Activated CD4-positive, CD25-positive, alpha-beta regulatory T cell treated with anti-CD3 and anti-CD28 coated beads, Interleukin-2, amount 50 U/mL, for 72 hours (primary cell): ENCODE measurements at places on chromosomes 1 and 21.

DNA sequence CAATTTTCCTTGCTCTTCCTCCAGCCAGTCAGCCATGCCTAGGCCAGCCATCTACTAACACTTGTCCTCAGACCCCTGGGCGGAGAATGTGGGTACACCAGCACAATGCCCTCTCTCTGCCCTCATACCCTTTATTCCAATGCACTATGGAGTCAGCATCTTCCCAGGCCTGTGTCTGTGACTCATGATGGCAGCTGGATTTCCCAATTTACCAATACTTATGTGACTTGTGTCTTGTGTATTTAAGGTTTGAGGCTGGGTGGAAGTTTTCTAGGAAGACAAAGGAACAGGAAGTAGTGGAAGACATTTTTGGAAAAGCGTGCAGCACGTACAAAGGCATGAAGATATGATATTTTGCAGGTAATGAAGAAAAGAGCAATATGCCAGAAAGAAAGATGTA lies 114.3 kb downstream of the NMNAT2 start:
- DNase-seq, result no peak

GRCh38 chr1:12287869-12288268 lies 58.0 kb downstream of the VPS13D start:
- DNase-seq, result no peak

DNA sequence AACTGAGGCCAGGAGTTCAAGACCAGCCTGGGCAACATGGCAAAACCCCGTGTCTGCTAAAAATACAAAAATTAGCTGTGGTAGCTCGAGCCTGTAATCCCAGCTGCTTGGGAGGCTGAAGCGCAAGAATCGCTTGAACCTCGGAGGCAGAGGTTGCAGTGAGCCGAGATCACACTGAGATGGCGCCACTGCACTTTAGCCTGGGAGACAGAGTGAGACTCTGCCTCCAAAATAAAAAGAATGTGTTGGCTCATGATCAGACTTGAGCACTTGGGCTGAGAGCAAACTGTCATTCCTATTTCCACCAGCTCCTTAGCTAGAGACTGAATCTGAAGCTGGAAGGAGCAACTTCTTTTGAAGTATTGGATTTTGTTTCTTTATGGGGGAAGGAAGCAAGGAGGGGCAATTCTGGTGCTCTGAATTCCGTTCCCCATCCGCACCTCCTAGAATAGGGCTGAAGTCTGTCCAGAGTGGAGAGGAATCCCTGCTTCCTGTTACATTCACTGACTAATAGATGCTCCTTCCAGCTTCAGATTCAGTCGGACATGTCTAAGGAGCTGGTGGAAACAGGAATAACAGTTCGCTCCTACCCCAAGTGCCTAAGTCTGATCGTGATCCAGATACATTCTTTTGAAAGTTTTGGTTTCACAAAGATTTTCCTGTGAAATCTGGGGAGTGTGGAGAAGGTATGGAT lies 3.8 kb downstream of the ZNF672 start:
- DNase-seq, result no peak

- no peak for DNase-seq
Measured at GRCh38 chr1:64961923-64962322, 4.4 kb downstream of the JAK1 start.

DNA sequence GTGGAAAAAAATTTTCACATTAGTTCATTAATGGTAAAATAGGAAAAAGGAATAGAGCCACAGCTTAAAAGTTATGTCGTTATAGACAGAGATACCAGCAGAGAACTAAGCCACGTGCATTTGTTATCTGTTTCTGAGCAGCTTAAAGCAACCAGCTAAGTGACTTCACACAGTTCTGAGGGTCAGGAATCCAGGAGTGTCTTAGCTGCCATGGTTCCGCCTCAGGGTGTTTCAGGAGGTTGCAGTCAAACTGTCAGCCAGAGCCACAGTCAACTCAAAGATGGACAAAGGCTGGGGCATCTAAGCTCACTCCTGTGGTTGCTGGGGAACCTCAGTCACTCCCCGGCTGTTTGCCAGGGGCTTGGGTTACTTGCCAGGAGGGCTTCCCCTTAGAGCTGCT lies 515.8 kb downstream of the SMYD3 start:
- DNase-seq, result no peak

DNA sequence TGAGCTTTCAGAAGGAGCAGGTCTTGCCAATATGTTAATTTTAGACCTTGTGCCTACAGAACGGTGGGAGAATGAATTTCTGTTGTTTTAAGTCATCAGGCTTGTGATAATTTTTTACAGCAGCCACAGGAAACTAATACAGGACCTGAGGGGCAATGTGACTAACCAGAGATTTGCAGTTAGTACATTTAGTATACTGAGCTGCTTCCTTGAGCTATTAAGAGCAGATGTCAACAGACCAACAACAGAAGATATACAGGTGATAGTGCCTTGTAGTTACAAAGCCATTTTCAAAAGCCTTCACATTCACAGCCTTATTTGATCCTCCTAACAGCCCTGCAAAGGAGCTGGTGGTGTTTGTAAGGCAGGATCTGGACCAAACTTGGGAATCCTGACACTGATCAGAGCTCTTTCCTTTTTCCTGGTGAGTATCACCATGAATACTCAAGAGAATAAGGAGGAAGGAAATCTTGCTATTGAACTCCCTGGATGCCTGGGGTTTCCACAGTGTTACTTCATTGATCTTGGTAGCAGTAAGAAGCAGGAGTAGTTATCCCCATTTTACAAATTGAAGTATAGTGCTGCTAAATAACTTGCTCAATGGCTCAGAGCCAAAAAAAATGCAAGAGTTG lies 4.7 kb upstream of the SLAMF1 start:
- DNase-seq, result no peak

GRCh38 chr1:205298191-205298994 lies 23.2 kb downstream of the NUAK2 start:
- DNase-seq, result no peak

DNA sequence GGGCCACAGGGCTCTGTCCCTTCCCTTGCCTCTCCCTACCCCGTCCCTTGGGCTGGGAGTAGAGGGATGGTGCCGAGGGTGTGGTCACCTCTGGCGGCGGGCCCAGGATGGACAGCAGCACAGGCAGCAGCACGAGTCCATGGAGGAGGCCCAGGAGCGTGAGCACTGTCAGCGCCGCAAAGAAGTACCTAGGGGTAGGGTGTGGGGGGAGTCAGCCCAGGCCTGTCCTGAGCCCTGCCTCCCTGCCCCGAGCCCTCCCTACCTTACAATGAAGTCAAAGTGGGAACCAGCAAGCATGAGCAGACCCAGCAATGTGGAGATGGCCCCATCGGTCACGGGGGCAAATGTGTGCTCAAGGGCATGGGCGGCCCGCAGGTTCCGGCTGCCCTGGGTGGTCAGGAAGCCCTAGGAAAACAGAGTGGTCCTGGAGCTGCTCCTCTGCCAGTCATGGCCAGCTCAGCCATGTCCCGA lies 14.7 kb downstream of the BTBD19 start:
- no peak for DNase-seq

- DNase-seq, result no peak
Measured at GRCh38 chr1:178954325-178954690, 71.4 kb upstream of the FAM20B start.

DNA sequence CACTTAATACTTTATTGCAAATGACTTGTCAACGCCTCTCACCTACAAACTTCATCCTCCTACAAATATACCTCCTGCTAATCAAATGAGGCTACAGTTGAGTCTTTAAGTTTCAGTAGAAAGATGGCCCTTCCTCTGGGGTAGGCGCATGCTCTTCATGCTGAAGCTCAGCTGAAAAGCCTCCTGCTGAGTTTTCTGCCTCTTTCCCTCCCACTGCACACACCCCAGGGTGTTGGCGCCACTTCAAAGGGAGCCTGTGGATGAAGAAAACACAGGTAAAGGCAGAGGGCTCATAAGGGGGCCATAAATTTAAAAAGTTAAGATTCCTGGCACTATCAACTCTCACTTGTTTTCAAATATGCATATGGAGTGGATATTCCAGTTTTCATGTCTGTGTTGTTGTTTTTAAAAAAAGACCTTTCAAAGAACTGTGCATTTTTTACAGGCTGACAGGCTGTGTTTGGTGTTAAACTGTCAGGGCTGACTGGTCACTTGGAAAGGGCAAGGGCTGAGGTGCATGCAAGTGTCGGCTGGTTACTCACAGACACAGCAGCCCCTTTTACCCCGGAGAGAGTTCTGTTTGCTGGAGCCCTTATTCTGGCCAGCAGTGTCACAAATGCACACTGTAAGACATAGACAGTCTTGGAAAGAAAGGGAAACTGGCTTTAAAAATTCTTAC lies 42.9 kb upstream of the LGALS8 start:
- DNase-seq, result no peak

GRCh38 chr21:37821786-37822450 lies 94.3 kb downstream of the KCNJ6 start:
- no peak for DNase-seq

GRCh38 chr1:187032316-187032981 lies 203.7 kb downstream of the PLA2G4A start:
- no peak for DNase-seq

- DNase-seq, result no peak
Measured at GRCh38 chr1:29599826-29600225, 363.5 kb downstream of the PTPRU start.

DNA sequence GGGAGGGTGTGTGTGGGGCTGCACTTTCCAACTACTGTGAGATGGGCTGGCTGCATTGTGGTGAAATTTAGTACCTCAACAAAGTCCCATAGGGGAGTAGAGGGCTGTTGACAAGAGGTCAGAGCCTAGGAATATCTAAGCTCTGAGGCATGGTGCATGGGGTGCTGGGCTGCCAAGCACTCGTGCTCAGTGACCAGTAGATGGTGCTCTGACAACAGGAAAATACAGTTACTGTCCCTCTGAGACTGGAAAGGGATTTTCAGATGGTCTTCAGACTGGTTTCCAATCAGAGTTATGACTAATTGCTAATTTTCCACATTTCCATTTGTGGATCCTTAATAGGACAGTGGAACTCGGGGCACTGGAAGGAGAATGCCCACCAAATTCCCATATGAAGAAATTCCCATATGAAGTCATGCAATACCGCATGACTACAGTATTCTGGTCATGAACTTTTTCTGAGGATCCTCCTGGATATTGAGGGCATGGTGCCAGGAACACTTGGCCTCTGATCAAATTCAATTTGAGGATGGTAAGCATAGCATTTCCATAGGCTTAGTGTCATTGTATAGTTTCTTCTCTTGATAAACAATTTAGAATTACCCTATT lies 4.1 kb upstream of the CACNA1E start:
- DNase-seq, result no peak

GRCh38 chr1:27504588-27505419 lies 14.8 kb upstream of the WASF2 start:
- no peak for DNase-seq

DNA sequence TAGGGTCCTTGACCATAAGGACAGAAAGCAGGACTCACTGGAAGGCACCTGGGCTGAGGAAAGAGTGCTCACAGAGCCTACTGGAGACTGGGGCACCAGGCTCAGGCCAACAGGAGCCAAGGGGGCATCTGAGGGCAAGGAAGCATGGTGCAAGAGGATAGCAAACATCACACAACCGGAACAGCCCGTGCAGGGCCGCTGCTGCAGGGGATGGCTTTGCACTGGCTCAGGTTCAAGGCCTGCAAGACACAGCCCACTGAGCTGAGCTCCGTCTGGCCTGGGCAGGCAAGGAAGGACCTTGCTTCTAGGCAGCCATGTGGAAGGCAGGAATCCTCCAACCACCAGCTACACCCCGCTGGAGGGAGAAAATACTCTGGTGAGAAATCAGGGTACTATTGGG lies 59.8 kb upstream of the KIF26B start:
- DNase-seq, result no peak

- no peak for DNase-seq
Measured at GRCh38 chr1:95023399-95024043, 49.2 kb downstream of the ALG14 start.

- DNase-seq, result no peak
Measured at GRCh38 chr1:35449334-35450008, 107.7 kb downstream of the KIAA0319L start.

DNA sequence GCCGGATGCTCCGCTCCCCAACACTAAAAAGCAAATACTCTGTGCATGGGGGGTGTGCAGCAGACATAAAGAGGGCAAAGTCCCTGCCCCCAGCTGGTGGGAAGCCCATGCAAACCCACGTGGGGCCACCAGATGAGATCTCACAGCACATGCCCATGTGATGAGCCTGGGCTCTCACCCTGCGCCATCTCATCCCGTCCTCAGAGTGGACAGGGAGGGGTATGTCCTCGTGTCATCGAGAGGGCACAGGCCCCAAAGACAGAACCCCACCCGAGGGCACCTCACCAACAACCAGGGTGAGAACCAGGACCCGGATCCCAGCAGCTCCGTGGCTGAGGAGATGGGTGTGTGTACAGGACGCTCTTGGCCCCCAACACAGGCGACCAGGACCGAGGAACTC lies 25.1 kb upstream of the ARHGEF16 start:
- no peak for DNase-seq

GRCh38 chr1:101025283-101025656 lies 314 bp downstream of the DPH5 start:
- DNase-seq, result peak; percentile 48

DNA sequence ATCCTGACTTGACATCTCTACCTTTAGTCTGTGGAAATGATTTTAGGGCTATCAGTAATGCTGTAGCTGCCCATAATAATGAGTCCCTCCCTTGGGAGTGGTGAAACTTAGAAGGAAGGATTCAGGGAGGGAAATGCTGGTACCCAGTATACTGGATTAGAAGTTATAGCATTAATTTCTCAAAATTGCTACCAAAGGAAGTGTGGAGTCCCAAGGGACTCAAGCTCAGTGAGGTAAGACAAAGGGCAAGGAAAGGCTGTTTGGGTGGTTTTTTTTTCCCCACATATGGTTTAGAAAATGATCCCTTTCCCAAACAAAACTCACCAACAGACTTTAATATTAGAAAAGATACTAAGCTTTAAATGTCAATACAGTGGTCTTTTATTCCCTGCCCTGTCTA lies 99.9 kb downstream of the CD247 start:
- DNase-seq, result no peak

- no peak for DNase-seq
Measured at GRCh38 chr1:25112400-25112799, 119.9 kb downstream of the SYF2 start.

DNA sequence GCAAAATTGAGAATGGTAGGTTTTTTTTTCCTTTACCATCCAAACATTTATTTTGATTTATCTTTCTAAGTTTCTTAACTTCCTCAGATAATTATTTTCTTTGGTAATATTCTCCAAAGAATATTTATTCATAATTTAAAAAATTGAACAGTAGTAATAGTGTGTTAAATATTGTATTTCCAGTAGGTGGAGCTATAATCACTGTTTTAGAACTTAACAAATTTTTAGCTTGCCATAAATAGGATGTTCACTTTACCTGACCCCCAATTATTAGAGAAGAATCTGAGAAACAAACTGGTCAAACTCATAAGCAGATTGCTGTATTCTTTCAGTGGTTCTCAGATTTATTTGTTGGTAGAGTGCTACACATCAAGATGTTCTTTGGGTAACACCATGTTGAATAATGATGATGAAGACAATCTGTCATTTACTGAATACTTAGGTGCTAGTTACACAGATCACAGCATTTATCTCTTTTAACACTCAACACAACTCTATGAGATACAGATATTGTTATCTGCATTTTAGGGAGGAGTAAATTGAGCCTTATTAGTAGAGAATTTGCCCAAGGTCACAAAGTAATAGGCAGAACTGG lies 82.4 kb upstream of the GPR88 start:
- DNase-seq, result no peak

- no peak for DNase-seq
Measured at GRCh38 chr1:172777767-172778166, 118.9 kb downstream of the FASLG start.

- no peak for DNase-seq
Measured at GRCh38 chr1:169694304-169695075, 16.9 kb downstream of the SELL start.
